ENCODE measurements at places on chromosomes 3 and 15. TPM values are rescaled to one million over a fixed set of nuclear protein-coding genes. Genes with fewer than 3 reads are reported as not detected.

GRCh38 chr15:98604983-98605382, 43.4 kb upstream of the IGF1R start:
- DNase-seq, result no peak
- no peaks in the 10 kb centered on the region for H3K36me3 ChIP-seq
- H3K4me1 ChIP-seq, result peaks cover 12% of the 10 kb centered on the region
- H3K27me3 ChIP-seq, result no peaks in the 10 kb centered on the region

DNA sequence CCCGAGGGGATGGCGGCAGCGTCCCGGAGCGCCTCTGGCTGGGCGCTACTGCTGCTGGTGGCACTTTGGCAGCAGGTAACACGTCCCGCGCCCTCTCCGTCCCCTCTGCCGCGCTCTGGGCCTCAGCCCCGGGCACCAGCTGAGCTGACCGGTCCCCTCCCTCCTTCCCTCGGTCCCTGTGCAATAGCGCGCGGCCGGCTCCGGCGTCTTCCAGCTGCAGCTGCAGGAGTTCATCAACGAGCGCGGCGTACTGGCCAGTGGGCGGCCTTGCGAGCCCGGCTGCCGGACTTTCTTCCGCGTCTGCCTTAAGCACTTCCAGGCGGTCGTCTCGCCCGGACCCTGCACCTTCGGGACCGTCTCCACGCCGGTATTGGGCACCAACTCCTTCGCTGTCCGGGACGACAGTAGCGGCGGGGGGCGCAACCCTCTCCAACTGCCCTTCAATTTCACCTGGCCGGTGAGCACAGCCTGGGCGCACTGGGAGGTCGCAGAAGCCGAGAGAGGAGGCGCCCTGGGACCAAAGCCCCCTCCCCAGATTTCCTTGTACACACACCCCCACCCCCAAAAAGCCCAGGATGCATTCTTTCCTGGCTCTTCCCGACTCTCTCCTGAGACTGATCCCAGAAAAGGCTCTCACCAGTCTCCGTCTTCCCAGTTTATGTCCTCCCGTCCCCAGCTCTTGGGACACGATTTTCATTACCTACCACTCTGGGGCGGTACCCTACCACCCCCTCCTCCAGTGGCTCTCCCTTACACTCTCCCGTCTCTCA, 705 bp downstream of the DLL4 start:
- no peak for DNase-seq
- H3K27ac ChIP-seq, result no peak overlapping the region
- H3K4me1 ChIP-seq, result peaks cover 31% of the 10 kb centered on the region
- H3K36me3 ChIP-seq, result no peaks in the 10 kb centered on the region

DNA sequence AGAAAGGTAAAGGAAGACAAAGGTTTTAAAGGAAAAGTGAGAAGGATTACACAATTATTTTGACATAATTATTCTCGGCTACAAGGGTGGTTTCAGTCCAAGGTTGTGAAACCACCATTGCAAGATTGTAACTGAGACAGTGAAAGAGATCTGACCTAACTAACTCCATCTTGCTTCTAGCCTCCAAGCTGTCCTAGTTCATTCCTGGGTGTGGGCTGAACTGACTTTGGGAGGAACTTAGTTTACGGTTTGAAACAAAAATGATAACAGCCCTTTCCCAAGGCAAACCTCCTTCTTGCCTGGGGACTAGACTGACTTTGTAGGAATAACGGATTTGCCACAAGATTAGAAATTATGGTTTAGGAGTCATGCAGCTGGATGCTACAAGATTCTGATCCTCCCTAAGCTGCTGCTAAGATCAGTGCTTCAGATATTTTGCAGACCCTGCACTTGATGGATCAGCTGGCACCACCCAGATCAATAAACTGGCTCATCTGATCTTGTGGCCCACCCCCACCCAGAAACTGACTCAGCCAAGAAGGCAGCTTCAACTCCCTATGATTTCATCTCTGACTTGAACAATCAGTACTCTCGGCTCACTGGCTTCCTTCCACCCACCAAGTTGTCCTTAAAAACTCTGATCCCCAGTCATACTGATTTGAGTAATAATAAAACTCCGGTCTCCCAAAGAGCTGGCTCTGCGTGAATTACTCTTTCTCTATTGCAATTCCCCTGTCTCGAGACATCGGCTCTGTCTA, 57.7 kb upstream of the AADACL2 start:
- H3K27ac ChIP-seq, result no peak overlapping the region
- no peaks in the 10 kb centered on the region for H3K4me1 ChIP-seq
- no peak overlapping the region for H3K4me3 ChIP-seq
- DNase-seq, result no peak
- no peaks in the 10 kb centered on the region for H3K27me3 ChIP-seq
- no peaks in the 10 kb centered on the region for H3K36me3 ChIP-seq

DNA sequence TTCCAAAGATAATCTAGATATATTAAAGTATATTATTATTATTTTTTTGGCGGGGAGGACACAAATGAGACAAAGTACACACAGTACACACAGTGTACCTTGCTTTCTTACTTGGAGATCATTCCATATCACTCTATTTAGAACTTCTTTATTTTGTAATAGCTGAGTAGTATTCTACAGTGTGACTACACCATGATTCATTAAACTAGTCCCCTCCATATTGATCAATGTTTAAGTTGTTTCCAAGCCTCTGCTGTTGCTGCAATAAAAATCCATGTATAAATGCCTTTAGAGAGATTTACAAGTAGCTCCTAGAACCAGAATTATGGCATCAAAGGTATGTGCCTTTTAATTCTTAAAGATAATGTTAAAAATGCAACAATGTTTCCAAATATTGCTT, 38.8 kb downstream of the PYGO1 start:
- peaks cover 9% of the 10 kb centered on the region for H3K27me3 ChIP-seq
- H3K4me1 ChIP-seq, result no peaks in the 10 kb centered on the region
- no peak for DNase-seq
- no peaks in the 10 kb centered on the region for H3K36me3 ChIP-seq
- H3K27ac ChIP-seq, result no peak overlapping the region
- H3K4me3 ChIP-seq, result no peak overlapping the region

- H3K4me3 ChIP-seq, result peak overlapping the region; percentile 87
- no peaks in the 10 kb centered on the region for H3K27me3 ChIP-seq
- peaks cover 12% of the 10 kb centered on the region for H3K36me3 ChIP-seq
- peaks cover 39% of the 10 kb centered on the region for H3K4me1 ChIP-seq
- H3K27ac ChIP-seq, result no peak overlapping the region
Observed at GRCh38 chr3:150411546-150411945, 3.4 kb downstream of the TSC22D2 start.

GRCh38 chr3:136819731-136820679, 1.1 kb downstream of the SLC35G2 start:
- peak; percentile 51 for DNase-seq
- H3K4me1 ChIP-seq, result peaks cover 19% of the 10 kb centered on the region
- H3K27me3 ChIP-seq, result peaks cover 37% of the 10 kb centered on the region

GRCh38 chr3:13504161-13504831, 24.2 kb downstream of the HDAC11 start:
- H3K27me3 ChIP-seq, result no peaks in the 10 kb centered on the region
- no peak overlapping the region for H3K4me3 ChIP-seq
- no peaks in the 10 kb centered on the region for H3K4me1 ChIP-seq
- no peak overlapping the region for H3K27ac ChIP-seq
- no peaks in the 10 kb centered on the region for H3K36me3 ChIP-seq

GRCh38 chr15:68484696-68485400, 52.9 kb upstream of the ITGA11 start:
- H3K4me1 ChIP-seq, result peaks cover 3% of the 10 kb centered on the region
- no peak overlapping the region for H3K4me3 ChIP-seq

- no peak for DNase-seq
- no peak overlapping the region for H3K27ac ChIP-seq
- H3K27me3 ChIP-seq, result no peaks in the 10 kb centered on the region
- H3K36me3 ChIP-seq, result peaks cover 23% of the 10 kb centered on the region
Observed at GRCh38 chr3:136516095-136516494, 236.1 kb downstream of the STAG1 start.

- no peak overlapping the region for H3K27ac ChIP-seq
- no peak overlapping the region for H3K4me3 ChIP-seq
- peaks cover 3% of the 10 kb centered on the region for H3K27me3 ChIP-seq
- H3K36me3 ChIP-seq, result no peaks in the 10 kb centered on the region
Observed at GRCh38 chr3:10806006-10806405, 10.0 kb upstream of the SLC6A11 start.

DNA sequence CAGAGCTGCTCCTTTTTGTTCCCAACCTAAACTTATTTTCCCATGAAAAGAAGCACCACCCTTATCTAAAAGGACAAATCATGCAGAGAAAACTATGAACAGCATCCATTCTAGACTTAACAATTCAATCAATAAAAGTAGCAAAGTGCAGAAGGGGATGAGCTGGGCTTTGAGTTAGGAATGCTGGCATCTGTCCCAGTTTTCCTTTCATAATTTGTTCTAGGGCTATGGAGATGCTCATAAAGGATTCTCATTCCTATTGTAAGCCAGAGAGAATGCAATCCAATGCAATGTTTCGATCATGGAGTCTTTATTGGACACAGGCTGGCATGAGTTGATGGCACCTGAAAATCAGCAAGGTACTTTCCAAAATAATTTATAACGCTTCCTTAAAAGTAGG, 330.6 kb downstream of the VPS13C start:
- no peak for DNase-seq
- H3K4me3 ChIP-seq, result no peak overlapping the region
- no peak overlapping the region for H3K27ac ChIP-seq
- H3K27me3 ChIP-seq, result peaks cover 17% of the 10 kb centered on the region
- H3K4me1 ChIP-seq, result peaks cover 2% of the 10 kb centered on the region

GRCh38 chr15:50815958-50816590, 50.6 kb upstream of the SPPL2A start:
- no peak overlapping the region for H3K27ac ChIP-seq
- no peak for DNase-seq
- H3K36me3 ChIP-seq, result no peaks in the 10 kb centered on the region
- H3K4me3 ChIP-seq, result no peak overlapping the region
- H3K27me3 ChIP-seq, result peaks cover 13% of the 10 kb centered on the region

DNA sequence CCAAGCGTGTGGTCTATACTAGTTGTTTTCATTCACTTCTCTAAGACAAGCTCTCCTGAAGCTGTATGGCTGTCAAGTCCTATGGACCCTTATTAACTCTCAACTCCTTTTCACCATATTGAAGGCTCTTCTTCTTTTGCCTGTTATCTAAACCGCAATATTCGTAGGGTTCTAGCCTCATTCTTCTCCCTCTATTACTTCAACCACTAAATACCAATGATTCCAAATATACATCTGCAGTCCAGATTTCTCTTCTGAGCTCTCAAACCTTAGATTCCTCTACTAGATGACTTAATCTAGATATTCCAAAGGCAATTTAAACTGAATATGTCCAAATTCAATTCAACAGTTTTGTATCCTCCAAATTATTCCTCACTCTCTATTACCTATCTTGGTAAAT, 24.6 kb downstream of the AQR start:
- H3K4me1 ChIP-seq, result no peaks in the 10 kb centered on the region
- no peaks in the 10 kb centered on the region for H3K27me3 ChIP-seq
- no peak overlapping the region for H3K27ac ChIP-seq
- H3K36me3 ChIP-seq, result peaks cover 4% of the 10 kb centered on the region

- H3K4me1 ChIP-seq, result peaks cover 4% of the 10 kb centered on the region
- DNase-seq, result no peak
- peak overlapping the region; percentile 22 for H3K27ac ChIP-seq
- H3K4me3 ChIP-seq, result no peak overlapping the region
- H3K27me3 ChIP-seq, result peaks cover 26% of the 10 kb centered on the region
Observed at GRCh38 chr15:69484837-69485236, 32.2 kb downstream of the RPLP1 start.

GRCh38 chr3:19931767-19932188, 2.2 kb downstream of the EFHB start:
- DNase-seq, result no peak
- H3K36me3 ChIP-seq, result no peaks in the 10 kb centered on the region
- H3K27ac ChIP-seq, result no peak overlapping the region
- peaks cover 23% of the 10 kb centered on the region for H3K4me1 ChIP-seq

- no peak overlapping the region for H3K4me3 ChIP-seq
- peak overlapping the region; percentile 74 for H3K27ac ChIP-seq
- H3K27me3 ChIP-seq, result no peaks in the 10 kb centered on the region
- H3K4me1 ChIP-seq, result peaks cover 57% of the 10 kb centered on the region
- peaks cover 51% of the 10 kb centered on the region for H3K36me3 ChIP-seq
- DNase-seq, result no peak
Observed at GRCh38 chr3:152331018-152331541, 62.4 kb downstream of the MBNL1 start.

The CHRM5 gene
- not detected for total RNA-seq

The SLC7A14 gene
- not detected for total RNA-seq

The MUC13 gene
- not detected for total RNA-seq

The SPTSSB gene
- total RNA-seq, result not detected

The CFAP91 gene
- 0.11 TPM for total RNA-seq

The MKRN3 gene
- 2.9 TPM for total RNA-seq
